ENCODE measurements at places on chromosomes 7 and 10.

GRCh38 chr10:74034301-74034700 lies 36.4 kb downstream of the VCL start:
- DNase-seq, result no peak

- DNase-seq, result no peak
Observed at GRCh38 chr10:78628976-78629375, 439.8 kb upstream of the ZMIZ1 start.

DNA sequence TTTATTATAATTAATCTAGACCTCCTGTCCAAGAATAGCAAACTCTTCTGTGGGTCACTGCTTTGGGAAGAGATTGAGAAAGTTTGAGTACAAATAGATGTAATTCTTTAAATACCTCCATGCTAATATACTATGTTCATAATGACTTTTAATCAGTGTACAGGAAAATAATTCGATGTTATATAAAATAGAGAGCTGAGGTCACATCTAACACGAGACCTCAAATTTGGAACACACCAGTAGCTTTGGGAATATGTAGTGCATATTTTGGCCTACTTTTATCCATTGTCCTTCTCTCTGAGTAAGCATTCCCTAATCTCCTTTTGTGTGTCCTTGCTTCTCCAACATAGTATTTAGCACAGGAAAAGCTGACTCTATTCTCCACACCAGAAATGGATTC lies 27.3 kb upstream of the CABCOCO1 start:
- DNase-seq, result no peak

DNA sequence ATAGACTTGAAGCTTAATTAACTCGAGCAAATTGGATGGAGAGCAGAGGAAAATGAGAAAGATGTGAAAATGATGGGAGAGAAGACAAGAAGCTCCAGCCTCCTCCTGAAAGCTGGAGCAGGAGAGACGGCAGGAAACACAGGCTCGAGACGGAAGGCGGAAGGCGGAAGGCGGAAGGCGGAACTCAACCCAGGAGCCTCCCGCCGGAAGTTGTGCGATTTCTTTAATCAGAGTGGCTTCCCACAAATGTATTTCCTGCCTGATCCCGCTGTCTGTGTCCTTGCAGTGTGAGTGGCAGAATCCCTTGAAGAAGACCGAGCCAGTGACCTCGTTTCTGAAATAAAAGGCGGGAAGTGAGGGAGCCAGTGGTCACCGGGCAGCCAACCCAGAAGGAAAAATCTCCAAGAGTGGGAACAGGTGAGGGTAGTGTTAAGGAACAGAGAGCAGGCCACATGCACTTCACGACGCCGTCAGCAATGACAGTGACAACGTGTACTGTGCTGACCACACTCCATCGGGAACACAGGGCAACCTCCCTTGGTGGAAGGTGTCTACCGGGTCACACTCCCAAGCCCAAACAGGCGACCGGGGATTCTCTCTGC lies 117.0 kb upstream of the RNF32 start:
- no peak for DNase-seq

GRCh38 chr7:103573479-103574058 lies 127.6 kb upstream of the SLC26A5 start:
- no peak for DNase-seq

DNA sequence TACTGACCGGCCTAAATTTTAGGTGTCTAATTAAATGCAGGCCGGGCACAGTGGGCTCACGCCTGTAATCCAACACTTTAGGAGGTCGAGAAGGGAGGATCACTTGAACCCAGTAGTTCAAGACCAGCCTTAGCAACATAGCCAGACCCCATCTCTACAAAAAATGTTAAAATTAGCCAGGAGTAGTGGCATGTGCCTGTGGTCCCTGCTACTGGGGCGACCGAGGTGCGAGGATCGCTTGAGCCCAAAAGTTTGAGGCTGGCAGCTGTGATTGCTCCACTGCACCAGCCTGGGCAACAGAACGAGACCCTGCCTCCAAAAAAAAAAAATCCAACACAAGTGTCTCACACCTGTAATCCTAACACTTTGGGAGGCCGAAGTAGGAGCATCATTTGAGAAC lies 491 bp upstream of the SLC37A3 start:
- no peak for DNase-seq

GRCh38 chr10:115604627-115605026 lies 511.5 kb downstream of the ATRNL1 start:
- DNase-seq, result no peak

DNA sequence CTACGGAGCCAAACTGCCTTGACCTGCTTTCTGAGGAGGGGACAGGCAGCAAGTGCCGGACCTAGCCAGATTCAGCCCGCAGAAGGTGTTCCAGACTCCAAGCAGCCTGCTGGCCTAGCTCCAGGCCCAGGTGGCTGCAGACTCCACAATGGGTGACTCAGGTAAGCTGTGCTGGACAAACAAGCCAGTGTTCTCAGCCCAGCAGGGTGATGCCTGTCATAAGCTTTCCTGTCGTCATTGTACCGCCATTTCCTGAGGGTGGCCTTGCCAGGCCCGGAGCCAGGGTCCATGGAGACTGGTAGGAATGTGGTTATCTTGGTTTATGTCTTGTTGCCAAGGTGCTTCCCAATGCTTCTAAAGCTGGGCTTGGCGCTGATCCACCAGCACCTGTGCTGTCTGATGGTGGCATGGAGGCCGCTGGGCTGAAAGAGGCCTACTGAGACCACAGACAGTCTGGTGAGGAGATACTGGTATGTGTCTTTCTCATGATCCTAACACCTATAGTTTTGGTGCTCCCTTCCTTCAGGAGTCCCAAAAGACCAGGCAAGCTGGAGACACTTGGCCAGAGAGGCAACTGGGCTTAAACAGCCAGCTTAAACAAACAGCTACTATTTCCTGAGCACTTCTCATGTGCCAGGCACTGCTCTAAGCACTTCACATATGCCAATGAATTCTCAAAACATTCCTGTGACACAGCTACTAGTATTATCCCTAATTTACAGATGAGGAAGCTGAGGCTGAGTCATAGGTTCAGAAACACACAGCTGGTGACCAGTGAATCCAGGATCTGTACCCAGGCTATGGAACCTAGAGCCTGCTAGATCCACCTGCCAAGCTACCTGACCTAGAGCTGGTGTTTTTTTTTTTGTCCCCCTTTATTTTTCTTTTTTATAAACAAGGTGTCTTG lies 42.0 kb downstream of the ZC3HC1 start:
- no peak for DNase-seq

DNA sequence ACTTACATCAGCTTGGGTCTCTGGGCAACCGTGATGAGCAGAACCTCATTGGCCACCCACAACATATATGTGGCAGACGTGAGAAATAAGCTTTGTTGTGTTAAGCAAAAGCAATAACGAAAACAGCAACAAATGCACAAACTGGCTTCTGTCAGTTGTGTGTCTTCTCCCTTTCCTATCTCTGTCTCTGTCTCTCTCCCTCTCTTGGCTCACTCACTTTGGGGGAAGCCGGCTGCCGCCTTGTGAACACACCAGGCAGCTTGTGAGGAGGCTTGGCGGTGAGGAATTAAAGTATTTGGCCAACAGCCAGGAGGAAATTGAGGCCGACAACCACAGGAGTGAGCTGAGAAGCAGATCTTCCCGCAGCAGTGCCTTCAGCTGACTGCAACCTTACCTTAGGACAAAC lies 21.9 kb upstream of the CDCA7L start:
- DNase-seq, result no peak

DNA sequence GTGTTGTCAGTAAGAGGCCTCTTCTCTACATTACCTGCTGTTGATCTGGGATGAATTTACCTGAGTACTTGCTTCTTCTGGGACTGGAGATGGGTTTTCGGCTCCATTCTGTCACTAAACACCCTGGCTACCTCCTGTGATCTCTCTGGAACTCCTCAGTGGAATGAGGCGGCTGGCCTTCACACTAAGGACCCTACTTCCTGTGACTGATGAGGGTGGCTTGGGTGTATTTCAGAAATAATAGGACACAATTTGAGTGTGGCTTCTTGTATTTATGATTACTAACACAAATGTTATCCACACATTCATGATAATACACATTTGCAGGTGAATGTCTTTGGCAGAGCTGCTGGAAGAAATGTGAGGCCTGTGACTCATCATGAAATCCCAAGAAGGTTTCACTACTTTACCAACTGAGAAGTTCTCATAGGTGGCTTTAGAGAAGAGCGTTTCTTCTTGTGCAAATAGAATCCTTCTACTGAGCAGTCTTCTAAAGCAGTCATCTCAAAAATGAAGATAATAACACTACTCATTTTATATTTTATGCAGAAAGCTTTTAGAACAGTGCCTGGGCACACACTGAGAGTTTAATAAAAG lies 21.3 kb upstream of the EVX1 start:
- no peak for DNase-seq

GRCh38 chr7:112420236-112420861 lies 29.9 kb upstream of the IFRD1 start:
- DNase-seq, result no peak

DNA sequence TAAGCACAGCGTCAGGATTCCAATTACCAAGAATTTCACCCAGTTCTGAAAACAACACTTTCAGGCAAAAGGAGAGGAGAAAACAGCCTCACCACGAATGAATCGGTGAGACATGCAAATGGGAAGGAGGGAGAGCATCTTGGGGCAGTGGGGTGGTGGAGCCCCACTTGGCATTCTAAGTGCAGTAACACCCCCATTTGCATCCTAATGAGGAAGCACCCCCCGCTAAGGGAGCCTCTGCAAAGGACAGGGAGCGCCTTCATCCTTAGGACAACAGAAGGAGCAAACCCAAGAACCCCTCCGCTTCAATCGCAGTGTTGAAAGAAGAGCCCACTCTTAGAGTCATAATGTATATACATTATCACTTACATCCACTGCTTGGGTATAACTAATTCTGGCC lies 46.8 kb downstream of the NRAP start:
- DNase-seq, result no peak

GRCh38 chr7:142345811-142346210 lies 88.0 kb upstream of the PRSS58 start:
- DNase-seq, result no peak

DNA sequence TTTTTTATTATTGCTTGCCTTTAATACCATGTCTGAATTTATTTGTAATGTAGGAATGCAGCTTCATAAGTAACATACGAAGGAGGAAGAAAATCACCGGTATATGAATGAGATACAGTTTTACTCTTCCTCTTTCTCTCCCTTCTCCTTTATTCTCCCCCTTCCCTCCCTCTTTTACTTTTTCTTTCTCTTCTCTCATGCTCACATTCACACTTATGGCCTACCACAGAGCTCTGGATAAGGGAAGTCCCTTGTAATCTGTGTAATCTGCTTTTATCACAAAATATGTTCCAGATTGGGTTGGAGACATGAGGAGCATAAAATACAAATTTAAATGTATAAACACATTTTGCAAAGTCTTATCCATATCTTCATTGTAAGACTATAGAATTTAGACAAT lies 59.4 kb downstream of the MDFIC start:
- no peak for DNase-seq

- no peak for DNase-seq
Observed at GRCh38 chr10:58641095-58641531, 128.4 kb downstream of the BICC1 start.

- no peak for DNase-seq
Observed at GRCh38 chr10:130171196-130171595, 35.0 kb downstream of the GLRX3 start.

GRCh38 chr10:114071178-114071577 lies 27.5 kb downstream of the ADRB1 start:
- DNase-seq, result no peak

GRCh38 chr7:7256731-7257274 lies 74.5 kb downstream of the C1GALT1 start:
- DNase-seq, result no peak

GRCh38 chr10:128367807-128368206 lies 241.6 kb upstream of the MKI67 start:
- DNase-seq, result no peak

DNA sequence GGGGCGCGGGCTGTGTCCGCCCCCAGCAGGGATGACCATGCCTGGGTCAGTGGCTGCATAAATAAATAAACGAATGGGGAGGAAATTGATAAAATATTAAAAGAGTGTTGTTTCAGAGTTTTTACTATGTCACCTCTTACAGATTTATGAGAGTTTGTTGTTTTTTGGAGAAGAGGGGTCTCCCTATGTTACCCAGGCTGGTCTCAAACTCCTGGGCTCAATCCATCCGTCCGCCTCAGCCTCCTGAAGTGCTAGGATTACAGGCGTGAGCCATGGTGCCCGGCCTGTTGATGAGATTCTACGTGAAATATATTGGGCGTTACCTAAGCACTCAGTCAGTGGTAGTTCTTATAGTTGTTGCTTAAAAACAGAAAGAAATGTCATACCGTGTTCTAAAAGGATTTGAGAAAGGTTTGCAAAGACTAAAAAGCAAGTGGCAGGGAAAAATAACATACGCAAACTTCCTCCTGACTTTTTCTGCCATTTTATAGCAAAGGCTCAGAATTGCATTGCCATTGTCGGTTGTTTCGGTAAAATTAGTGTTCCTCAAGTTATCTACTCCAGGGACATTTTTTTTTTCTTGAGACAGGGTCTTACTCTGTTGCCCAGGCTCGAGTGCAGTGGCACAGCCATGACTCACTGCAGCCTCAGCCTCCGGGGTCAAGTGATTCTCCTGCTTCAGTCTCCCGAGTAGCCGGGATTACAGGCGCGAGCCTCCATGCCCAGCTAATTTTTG lies 39.5 kb upstream of the FOXK1 start:
- DNase-seq, result no peak

- DNase-seq, result no peak
Observed at GRCh38 chr10:124827474-124827873, 25.9 kb downstream of the ABRAXAS2 start.

- DNase-seq, result no peak
Observed at GRCh38 chr10:54614072-54614471, 187.0 kb downstream of the PCDH15 start.

GRCh38 chr7:25989140-25989705 lies 162.8 kb upstream of the NFE2L3 start:
- no peak for DNase-seq

- DNase-seq, result no peak
Observed at GRCh38 chr7:135095450-135095849, 52.4 kb upstream of the TMEM140 start.

DNA sequence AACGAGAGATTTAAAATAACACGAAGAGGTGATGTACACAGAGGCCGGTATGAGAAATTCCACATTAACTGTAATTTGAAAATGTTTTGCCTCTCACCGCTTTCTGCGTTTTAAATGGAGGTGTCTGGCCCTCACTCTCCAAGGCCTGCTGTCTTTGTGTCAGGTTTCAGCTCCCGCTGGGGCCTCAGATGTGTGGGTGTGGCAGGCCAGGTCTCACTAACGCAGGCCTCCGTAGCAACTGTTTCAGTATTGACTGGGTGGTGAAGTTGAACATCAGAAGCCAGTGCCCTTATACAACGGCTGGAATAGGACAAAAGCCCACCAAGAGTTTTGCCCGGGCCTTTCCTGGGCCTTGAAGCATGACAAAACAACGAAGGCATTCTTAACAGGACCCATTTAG lies 303.1 kb downstream of the ADARB2 start:
- no peak for DNase-seq

- DNase-seq, result no peak
Observed at GRCh38 chr7:83925860-83926259, 268.7 kb downstream of the SEMA3A start.

- no peak for DNase-seq
Observed at GRCh38 chr7:101677797-101678479, 48.8 kb upstream of the MYL10 start.

DNA sequence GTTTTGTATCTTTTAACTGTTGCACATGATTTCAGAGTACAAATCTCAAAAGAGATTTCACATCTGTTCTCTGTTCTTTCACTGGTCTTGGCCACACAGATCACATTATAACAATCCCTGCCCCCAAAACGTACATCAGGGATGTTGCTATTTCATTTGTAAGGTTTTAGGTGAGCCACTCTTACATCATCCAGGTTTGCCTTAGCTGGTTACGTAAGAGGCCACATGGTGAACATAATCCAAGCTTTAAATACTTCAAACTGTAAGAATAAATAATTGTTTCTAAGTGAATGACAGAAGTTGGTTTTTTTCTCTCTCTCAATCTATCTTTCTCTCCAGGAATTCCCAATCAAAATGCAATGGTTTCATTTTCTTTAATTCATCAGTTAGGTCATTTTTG lies 245.9 kb upstream of the HGF start:
- DNase-seq, result no peak

Measured in stimulated activated CD4-positive, alpha-beta T cell treated with anti-CD3 and anti-CD28 coated beads, Interleukin-15, amount 100 ng/mL, for 48 hours (primary cell).